ENCODE measurements at places on chromosomes 5 and 9.

DNA sequence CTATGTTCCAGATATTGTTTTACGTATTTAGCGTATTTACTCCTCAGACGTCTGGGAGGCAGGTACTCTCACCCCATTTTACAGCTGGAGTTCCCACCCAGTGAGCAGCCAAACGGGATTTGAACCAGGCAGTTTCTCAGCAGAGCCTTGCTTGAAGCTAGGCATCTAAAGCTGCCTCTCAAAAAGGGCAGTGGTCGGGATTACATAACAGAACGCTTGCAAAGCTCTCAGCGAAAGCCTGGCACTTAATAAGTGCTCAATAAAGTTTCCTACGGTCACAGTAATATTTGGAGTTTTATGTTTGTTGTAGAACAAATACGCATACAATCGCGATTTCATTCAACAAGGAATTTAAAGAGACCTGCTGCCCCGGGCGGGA, 286 bp upstream of the BSPRY start:
- DNase-seq: no peak

- DNase-seq: no peak
These were observed 62.6 kb downstream of the SUSD1 start for GRCh38 chr9:112112519-112112918.

DNA sequence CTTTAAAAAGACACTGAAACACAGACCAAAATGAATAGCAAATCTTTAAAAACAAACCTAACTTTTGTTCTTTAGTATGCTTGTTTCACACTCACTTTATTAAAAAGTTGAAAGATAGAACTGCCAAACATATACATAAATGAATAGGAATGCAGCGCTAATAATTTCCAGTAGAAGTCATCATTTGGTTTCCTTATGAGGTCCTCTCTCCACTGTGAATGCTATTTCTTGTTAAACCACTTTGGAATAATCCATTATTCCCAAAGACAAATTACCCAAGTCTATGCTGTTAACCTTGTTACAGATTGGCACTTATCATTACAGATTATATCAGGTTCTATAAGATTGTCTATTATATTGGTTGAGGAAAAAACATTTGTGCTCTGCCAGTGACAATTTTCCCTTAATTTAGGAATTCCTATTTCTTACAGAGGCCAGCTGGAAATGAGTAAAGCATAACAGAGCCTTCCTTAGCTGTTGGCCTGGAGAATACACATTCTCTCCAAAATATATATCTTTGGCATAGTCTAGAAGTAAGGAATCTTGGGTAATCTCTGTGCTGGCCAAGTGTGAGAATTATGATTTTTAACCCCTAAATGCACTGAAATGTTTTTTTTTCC, 29.3 kb upstream of the MINAR2 start:
- DNase-seq: no peak

GRCh38 chr9:82996941-82997340, 66.0 kb downstream of the RASEF start:
- no peak for DNase-seq

- DNase-seq: no peak
These were observed 267.6 kb upstream of the DMRT1 start for GRCh38 chr9:573691-574410.

- DNase-seq: no peak
These were observed 38.3 kb downstream of the PARP8 start for GRCh38 chr5:50704730-50705129.

- DNase-seq: no peak
These were observed 433.9 kb upstream of the ZNF608 start for GRCh38 chr5:125180231-125180829.

DNA sequence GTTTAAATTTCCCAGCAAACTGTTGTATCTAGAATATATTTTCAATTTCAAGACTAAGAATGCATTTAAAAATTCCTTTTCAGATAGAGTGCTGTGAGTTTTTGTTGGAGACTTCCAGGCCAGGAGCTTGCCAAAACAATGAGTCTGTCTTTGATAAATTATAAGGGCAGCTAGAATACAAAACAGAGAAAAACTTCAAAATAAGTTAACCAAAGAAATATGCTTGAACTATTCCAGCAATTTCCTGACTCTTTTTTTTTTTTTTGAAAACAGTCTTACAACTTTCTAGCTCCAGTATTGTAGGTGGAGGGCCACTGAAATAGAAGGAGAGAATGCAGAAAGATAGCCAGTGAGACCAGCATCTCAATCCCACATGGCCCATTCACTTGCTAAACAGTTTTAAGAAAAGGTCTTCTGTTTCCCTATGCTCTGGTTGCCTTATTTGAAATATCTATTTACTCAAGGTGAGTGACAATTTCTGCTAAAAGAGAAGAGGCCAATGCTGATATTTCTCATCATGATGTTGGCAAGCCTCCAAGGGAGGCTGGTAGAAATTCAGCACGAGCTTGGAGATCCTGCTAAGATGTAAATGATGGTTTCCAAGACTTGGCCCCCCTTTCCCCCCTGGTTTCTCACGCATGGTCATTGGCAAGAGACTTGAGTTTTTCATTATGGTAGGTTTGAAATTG, 103.2 kb downstream of the USP20 start:
- no peak for DNase-seq

DNA sequence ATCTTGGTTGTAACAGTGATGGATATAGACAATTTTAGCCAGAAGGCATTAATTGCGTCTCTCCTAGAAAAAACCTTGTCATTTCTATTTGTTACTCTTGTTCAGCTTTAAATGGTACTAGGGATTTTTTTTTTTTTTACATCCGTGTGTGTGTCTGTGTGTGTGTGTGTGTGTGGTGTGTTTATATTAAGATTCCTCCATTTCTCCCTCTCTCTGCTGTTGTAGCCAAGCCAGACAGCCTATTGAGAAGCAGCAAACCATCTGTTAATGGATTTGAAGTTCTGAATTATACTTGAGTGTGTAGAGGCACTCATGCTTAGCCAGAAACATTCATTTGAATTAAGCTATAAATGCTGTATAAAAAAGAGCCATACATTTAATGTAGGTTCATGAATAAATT, 72.3 kb downstream of the SLF1 start:
- peak; percentile 44 for DNase-seq

DNA sequence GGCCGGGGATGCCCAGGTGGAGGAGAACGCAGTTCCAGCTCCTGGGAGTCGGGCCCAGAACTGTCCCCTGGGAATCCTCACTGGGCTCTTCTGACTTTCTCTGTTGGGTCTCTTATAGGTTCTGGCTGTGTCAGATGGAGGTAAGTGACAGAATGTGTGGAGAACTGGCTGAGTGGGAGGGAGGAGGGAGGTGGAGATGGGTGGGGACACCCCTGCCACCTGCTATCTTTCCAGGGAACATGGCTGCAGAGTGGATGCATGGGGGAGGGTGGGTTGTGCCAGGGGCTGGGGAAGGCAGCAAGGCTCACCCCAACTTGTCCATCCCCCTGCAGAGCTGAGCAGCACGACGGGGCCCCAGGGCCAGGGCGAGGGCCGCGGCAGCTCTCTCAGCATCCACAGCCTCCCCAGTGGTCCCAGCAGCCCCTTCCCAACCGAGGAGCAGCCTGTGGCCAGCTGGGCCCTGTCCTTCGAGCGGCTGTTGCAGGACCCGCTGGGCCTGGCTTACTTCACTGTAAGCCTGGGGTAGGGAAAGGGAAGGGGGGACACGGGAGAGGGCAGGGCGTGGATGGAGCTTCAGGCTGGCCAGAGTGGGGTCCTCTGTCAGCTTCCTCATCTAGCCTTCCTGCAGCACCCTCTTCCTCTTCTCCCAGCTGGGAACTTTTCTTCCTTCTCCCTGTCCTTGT, 8.3 kb downstream of the RGS14 start:
- no peak for DNase-seq

DNA sequence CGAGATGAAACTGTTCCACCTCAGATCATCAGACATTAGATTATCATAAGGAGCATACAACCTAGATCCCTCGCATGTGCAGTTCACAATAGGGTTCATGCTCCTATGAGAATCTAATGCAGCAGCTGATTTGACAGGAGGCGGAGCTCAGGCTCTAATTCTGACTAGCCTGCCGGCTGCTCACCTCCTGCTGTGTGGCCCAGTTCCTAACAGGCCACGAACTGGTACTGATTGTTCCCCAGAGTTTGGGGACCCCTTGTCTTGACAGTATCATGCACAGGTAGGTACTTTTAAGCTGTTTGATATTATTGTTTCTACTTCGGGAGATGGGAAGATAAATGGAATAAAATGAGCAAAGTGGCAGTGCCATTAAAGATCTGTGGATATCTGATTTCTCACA, 66.9 kb downstream of the ZCCHC7 start:
- no peak for DNase-seq

DNA sequence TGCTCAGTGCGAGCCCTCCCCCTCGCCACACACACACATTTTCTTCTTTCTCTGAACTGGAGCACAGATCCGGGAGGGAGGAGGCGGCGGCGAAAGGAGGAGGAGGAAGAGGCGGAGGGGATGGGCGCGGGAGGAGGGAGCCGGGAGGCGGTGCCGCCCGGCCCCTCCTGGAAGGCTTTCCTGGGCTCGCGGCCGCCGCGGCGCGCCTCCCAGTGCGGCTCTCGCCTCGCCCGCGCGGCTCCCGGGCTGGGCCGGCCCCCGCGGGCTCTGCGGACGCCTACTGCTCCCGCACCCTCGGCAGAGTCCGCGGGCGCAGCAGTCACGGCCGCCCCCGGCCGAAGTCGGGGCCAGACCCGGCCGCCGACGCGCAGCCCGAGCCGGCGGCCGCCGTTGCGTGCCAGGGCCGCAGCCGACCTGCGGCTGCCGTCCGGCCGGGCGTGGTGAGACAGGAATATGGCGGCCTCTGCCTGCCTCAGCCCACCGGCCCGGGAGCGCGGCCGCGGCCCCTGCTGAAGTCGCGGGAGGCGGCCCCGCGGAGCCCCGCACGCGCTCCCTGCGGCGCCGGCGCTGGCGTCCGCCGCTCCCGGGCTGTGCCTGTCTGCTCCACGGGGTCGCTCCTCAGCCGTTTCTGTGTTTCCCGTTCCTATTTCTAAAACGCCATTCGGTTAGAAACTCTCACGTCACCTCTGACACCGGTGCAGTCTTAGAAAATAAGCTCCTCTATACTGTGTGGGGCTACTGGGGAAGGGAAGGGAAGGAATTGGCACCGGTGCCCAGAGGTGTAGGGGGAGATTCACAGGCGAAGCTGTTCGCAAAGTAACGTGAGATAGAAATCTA, 500 bp upstream of the GNAQ start:
- DNase-seq: no peak

DNA sequence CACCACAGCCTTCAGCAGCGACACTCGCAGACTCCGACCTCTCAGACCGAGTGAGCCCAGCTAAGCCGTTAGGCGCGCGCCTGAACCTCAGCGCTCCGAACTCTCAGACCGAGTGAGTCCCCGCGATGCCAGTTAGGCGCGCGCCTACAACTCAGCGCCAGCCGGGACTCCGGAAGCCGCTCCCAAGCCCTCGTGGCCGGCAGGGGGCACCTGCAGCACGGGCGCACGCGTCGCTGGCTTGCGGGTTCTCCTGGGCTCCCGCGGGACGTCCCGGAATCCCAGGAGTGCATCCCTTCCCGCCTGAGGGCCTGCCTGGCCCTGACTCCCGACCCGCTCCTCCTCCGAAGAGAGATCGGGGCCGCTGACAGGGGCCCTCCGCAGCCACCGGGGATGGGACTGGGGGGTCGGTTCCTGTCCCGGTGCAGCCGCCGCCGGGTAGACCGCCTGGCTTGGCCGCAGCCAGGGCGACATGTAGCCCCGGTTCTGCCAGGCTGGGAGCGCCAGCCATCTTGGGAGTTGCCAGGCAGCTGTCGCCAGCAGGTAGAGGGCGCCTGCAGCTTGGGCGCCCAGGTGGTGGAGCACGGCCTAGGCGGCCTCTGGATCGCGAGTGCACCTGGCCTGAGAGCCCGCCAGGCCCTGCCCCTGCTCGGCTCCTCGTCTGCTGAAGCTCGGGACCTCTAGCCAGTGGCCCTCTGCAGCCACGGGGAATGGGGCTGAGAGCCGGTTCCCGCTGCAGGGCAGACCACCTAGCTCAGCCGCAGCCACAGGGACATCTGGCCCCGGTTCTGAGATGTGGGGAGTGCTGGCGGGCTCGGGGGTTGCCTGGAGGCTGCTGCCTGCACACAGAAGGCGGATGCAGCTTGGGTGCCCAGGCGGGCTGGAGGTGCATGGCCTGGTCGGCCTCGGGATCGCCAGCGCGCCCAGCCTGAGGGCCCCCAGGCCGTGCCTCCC, at the start of gene ANKRD18A:
TSS of gene ANKRD18A (minus strand) at position 114 of the 951 bp plus-strand sequence. CDS start 311 bp downstream, outside the sequence.
- DNase-seq: no peak

- no peak for DNase-seq
These were observed 15.4 kb downstream of the CCDC69 start for GRCh38 chr5:151208481-151208914.

- no peak for DNase-seq
These were observed 93.5 kb upstream of the SMIM23 start for GRCh38 chr5:171692107-171692506.

GRCh38 chr5:1789834-1790471, 9.7 kb downstream of the MRPL36 start:
- no peak for DNase-seq

DNA sequence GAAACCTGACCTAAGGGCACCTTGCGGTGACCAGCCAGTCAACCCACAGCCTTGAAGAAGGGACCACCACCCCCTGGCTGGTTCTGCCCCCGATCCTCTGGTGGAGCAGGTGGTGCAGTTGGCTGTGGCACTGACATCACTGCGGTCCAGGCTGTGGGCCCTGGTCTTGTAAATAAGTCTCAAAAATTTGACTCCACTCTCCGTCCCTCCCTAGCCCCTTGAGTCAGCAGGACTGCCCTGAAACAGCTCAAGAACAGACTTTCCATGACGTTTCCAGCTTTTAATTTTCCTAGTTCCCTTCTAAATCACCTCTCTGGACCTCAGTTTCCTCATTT, 134.8 kb upstream of the BOD1 start:
- no peak for DNase-seq

DNA sequence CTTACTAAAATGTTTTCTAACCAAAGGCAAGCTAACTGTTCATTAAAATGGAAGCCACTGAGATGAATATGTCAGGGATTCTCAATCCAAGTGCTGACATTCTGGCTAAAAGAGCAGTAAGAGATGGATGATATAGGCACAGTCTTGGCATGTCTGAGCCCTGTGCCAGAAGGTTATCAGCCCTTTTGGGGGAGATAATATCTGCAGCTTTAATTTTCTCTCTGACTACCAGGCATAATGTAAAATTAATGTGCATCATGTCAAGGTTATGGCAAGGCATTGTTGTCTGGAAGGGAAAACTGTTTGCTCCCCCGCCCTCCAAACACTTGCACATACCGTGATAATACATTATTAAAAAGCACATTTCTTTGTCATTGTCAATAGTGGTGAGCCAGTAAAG, 609.8 kb downstream of the ZNF608 start:
- DNase-seq: no peak

DNA sequence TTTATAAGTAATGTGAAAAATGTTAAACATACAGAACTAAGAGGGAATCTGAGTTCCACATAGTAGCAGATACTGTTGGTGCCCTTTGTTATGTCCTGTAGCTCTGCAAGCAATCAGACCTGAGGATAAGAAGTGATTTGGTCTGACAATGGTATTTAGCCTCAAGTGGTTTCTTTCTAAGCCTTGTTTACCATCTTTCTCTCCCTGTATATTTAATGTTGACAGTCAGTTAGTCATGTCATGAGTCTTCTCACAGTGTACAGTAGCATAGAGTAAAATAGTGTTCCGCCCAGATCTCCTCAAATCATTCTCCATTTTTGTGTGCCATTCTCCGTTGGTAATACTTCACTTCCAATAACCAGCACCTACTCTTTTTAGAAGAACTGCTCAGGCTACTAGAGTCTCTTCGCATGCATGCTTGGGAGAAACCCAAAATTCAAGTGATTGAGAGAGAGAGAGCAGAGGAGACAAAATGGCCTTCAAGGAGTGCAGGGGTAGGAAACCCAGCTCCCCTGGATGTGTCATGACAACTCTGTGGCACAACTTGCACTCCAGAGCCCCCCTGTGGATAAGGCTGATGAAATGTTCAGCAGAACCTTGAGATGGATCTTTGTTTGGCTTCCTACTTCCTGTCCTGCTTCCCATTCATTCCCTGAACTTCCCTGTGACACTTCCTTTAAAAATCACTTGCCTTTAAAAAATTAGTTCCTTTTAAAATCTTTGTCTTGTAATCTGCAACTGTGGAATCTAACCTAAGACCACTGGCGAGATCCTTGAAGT, 129.2 kb upstream of the FST start:
- no peak for DNase-seq
